ENCODE measurements at places on chromosomes 7 and 10.

GRCh38 chr10:78896159-78896928, 172.4 kb upstream of the ZMIZ1 start:
- DNase-seq, result no peak

DNA sequence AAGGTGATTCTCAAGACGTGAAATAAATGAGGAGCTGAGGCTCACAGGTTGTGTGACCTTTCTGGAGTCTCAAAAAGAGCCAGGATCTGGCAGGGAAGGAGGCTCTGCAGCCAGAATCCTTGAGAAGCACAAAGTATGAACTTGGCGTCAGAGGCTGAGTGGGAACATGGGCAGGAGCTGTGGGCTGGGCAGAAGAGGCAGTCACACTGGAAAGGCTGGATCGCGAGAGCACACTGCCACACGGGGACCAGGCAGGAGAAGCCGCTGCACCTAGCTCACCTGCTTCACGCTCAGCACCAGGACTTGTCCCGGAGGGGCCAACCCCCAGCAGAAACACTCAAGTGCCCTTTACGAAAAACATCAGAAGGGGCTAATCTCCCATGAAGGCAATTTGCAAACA, 535.0 kb downstream of the TNS3 start:
- no peak for DNase-seq

DNA sequence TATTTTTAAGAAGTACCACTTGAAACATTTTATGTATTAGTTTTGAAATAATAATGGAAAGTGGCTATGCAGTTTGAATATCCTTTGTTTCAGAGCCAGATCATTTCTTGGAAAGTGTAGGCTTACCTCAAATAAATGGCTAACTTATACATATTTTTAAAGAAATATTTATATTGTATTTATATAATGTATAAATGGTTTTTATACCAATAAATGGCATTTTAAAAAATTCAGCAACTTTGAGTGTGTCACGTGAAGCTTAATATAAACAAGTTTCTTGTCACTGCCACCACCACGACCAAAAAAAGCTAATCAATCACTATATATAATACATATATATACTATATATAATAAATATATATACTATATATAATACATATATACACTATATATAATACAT, 4.8 kb downstream of the IL6 start:
- DNase-seq, result no peak

- DNase-seq, result no peak
Measured at GRCh38 chr7:102072003-102072402, 214.7 kb upstream of the SH2B2 start.

DNA sequence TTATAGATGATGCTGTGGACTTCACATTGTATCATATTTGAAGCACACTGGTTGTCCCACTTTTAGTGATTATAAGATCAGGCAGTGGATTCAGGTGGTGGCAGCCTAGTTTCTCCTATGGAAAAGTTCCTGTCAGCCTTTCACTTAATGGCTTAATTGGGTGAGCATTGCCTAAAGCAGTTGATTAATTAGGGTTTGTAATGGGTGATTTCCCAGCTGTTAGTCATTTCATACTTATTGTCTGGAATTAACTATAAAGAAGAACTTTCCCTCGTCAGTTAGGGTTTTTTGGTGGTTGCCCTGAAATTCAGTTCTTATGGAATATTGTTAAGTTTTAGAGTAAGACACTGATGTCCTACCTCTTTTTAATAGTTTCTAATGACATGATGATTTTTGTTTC, 78.8 kb downstream of the SLC25A40 start:
- DNase-seq, result no peak

- DNase-seq, result no peak
Measured at GRCh38 chr7:2433713-2434550, 30.5 kb downstream of the CHST12 start.
